Activated T-helper 1 cell treated with anti-CD3 and anti-CD28 coated beads, Interleukin-12 subunit alpha, Interleukin-12 subunit beta, Interleukin-2, Interleukin-4 antibody, amounts not matched to agents 30 ng/mL and 10 ng/mL and 1 ng/mL, durations not matched to agents 14 hours and 24 hours and 36 hours (primary cell): ENCODE measurements at places on chromosomes 7 and 10. TPM values are rescaled to one million over a fixed set of nuclear protein-coding genes. Genes with fewer than 3 reads are reported as not detected.

DNA sequence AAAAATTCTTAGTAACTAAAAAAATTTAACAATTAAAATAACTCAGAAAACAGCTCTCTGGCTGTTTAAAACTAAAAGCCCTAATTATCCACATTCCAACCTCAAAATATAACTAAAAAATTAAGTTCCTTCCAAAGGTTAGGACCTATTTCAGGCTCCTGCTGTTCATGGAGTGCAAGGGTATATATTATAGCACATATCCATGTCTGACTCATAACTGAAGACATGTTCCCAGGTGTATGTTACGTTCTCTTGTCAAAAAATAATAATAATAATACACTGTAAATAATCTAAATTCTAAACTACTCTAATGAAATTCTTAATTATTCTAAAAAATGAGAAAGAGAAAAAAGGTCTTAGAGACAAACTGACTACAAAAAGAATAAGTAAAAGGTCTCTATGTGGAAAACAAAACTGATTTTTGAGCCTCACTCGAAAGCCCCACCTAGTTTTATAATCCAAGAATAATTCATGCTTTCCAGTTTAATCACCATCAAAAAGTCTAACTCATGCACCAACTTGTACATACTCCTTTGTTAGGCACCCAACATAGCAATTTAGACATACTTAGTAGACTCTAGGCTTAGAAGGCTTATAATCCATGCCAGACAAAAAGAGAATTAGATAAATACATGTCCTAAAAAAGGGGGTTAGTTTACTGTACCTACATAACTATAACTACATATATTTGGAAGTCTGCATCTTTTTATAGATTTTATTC is 171.4 kb downstream of the KMT2E start:
- no peak for DNase-seq
- no peaks in the 10 kb centered on the region for H3K4me1 ChIP-seq
- no peak overlapping the region for H3K4me3 ChIP-seq
- H3K36me3 ChIP-seq = peaks cover 6% of the 10 kb centered on the region

- no peak for DNase-seq
- H3K27me3 ChIP-seq = peaks cover 10% of the 10 kb centered on the region
- no peak overlapping the region for H3K27ac ChIP-seq
- no peak overlapping the region for H3K4me3 ChIP-seq
- H3K36me3 ChIP-seq = no peaks in the 10 kb centered on the region
Observed at GRCh38 chr10:1659221-1659791, 78.0 kb downstream of the ADARB2 start.

Gene CFAP70
- total RNA-seq = 0.26 and 0.34 TPM in 2 replicates

GRCh38 chr7:142603870-142604448 is 145.3 kb upstream of the PRSS1 start:
- no peaks in the 10 kb centered on the region for H3K36me3 ChIP-seq
- no peak overlapping the region for H3K4me3 ChIP-seq
- H3K27ac ChIP-seq = no peak overlapping the region
- no peak for DNase-seq

DNA sequence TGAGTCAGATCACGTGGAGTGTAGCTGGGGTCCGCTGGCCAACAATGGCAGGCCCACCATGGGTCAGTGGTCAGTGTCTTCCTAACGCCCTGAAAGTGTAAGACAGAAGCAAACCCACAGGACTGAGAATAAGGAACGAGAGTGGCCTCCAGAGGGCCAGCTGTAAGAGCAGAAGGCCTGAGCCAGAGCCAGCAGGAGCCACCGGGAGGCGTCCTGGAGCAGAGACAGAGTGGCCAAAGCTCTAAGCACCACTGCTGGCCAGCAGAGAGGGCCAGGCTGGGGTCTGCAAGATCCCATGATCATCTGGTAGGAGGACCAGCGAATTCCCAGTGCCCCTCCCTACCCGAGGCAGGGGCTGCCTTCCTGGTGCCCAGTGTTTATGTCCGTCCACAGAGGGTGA is 9.2 kb downstream of the CCDC201 start:
- no peaks in the 10 kb centered on the region for H3K27me3 ChIP-seq
- no peak for DNase-seq
- no peaks in the 10 kb centered on the region for H3K4me1 ChIP-seq
- no peak overlapping the region for H3K4me3 ChIP-seq
- H3K27ac ChIP-seq = no peak overlapping the region

DNA sequence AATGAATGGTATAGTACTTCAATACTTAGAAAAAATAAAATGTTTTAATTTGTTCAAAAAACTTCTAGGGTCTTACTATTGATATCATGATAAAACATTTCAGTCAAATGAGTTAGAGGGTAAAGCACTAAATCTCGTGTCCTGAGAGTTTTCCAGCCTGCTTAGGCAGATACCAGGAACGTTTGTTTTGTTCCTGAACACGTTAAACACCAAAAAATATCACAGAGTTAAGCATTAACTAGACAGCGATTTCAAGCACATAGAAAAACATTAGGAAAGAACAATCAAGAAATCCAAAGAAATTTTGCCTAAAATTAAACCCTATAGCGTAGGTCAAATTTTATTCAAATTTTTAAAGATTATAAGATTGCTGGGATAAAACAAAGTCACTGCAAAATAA is 204.6 kb upstream of the AGR3 start:
- no peaks in the 10 kb centered on the region for H3K36me3 ChIP-seq
- no peak overlapping the region for H3K4me3 ChIP-seq
- H3K4me1 ChIP-seq = no peaks in the 10 kb centered on the region
- no peak overlapping the region for H3K27ac ChIP-seq

- H3K4me3 ChIP-seq = peak overlapping the region; percentile 90
- peaks cover 50% of the 10 kb centered on the region for H3K4me1 ChIP-seq
- H3K36me3 ChIP-seq = peaks cover 40% of the 10 kb centered on the region
Observed at GRCh38 chr10:62805231-62806099, 945 bp downstream of the ADO start.

DNA sequence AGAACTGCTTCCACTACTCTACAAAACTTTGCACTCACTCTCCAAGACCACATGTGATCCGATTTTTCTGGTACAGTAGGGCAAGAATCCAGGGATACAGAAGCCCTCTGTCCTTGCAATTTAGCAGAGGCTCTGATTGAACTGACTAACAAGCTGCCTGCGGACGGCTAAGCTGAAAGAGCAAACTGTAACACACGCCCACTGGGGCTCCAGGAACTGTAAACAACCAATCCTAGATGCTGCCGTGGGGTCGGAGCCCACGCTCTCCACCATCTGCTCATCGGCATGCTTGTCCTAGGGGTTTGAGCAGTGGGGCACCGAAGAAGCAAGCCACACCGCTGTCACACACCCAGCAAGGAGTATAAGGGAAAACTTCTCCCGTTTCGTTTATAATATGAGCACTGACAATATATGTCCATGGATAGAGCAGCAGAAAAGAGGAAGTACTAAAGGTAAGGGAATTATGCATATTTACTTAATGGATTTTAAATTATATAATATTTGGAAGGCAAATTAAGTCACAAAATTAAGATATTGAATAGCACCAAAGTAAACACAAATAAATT is 634.4 kb upstream of the POT1 start:
- no peak overlapping the region for H3K27ac ChIP-seq
- H3K36me3 ChIP-seq = no peaks in the 10 kb centered on the region
- H3K4me1 ChIP-seq = no peaks in the 10 kb centered on the region
- H3K27me3 ChIP-seq = no peaks in the 10 kb centered on the region

DNA sequence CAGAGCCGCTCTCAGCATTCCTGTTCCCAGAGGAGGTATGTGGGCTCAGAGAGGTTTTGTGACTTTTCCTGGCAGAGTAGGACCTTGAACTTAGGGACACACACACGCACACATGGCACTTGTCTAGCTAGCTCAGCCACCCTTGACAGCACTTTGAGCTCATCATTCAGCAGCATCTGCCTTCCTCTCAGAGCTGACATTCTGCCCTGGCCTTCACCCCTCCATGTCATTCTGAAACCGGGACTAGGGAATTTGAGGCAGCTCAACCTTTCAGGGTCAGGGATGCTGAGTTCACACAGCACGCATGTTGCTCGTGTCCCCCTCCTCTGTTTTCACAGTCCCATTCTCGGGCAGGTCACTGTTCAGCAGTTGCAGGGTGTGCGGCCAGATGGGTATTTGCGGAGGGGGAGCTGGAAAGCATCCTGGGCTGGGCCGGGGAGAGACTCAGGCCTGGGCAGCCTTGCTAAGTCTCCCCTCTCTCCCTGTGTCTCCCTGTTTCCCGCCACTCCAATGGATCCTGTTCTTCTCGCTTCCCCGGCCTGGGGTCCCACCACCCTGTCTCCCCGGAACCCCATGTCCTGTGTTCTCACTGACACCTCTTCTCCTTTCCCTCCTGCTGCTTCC is 78.0 kb downstream of the COL13A1 start:
- H3K27me3 ChIP-seq = peaks cover 7% of the 10 kb centered on the region
- H3K4me1 ChIP-seq = no peaks in the 10 kb centered on the region
- DNase-seq = no peak
- no peak overlapping the region for H3K27ac ChIP-seq

- peak overlapping the region; percentile 68 for H3K4me3 ChIP-seq
- H3K27ac ChIP-seq = peak overlapping the region; percentile 94
- peaks cover 16% of the 10 kb centered on the region for H3K36me3 ChIP-seq
- no peaks in the 10 kb centered on the region for H3K27me3 ChIP-seq
- H3K4me1 ChIP-seq = peaks cover 77% of the 10 kb centered on the region
Observed at GRCh38 chr10:80186364-80187012, 18.8 kb downstream of the ANXA11 start.

- no peak for DNase-seq
- H3K27ac ChIP-seq = no peak overlapping the region
- H3K36me3 ChIP-seq = no peaks in the 10 kb centered on the region
- H3K4me3 ChIP-seq = no peak overlapping the region
- H3K4me1 ChIP-seq = no peaks in the 10 kb centered on the region
- H3K27me3 ChIP-seq = no peaks in the 10 kb centered on the region
Observed at GRCh38 chr7:87784424-87784823, 91.7 kb downstream of the SLC25A40 start.
